ENCODE measurements at places on chromosomes 16 and 17. TPM values are rescaled to one million over a fixed set of nuclear protein-coding genes. Genes with fewer than 3 reads are reported as not detected.

Gene KCTD13
- 48.4 TPM for total RNA-seq

Gene CCL1
- total RNA-seq = not detected

Gene STAT5A
- total RNA-seq = 147 TPM

Gene RAC3
- 1.1 TPM for total RNA-seq

Gene NTN1
- not detected for total RNA-seq

Gene CTCF
- total RNA-seq = 66.6 TPM

Gene DCUN1D3
- total RNA-seq = 4.1 TPM

Gene TAT
- 0.66 TPM for total RNA-seq

Gene SDK2
- total RNA-seq = 2.9 TPM

Gene FAM171A2
- 0.18 TPM for total RNA-seq

Gene MYCBPAP
- 0.92 TPM for total RNA-seq

Gene CLEC19A
- not detected for total RNA-seq

Gene TERB1
- total RNA-seq = 0.10 TPM

Gene KRTAP1-1
- not detected for total RNA-seq

Gene GPRC5B
- total RNA-seq = 1.2 TPM

Gene HSD11B2
- 0.32 TPM for total RNA-seq

Gene MT3
- total RNA-seq = 0.95 TPM

Gene CBFA2T3
- 4.0 TPM for total RNA-seq

Gene CYBA
- 354 TPM for total RNA-seq

Gene HIC1
- 9.1 TPM for total RNA-seq

Gene GAS7
- total RNA-seq = 10.5 TPM

Gene DHX40
- 24.9 TPM for total RNA-seq

Gene TBC1D3
- not detected for total RNA-seq

Gene FAM20A
- not detected for total RNA-seq

Gene NUFIP2
- total RNA-seq = 60.7 TPM

Gene AURKB
- 1.7 TPM for total RNA-seq

Gene CSH1
- not detected for total RNA-seq

Gene ACSM5
- total RNA-seq = 0.26 TPM

Gene ARHGDIG
- total RNA-seq = 0.40 TPM

Gene RPTOR
- 71.4 TPM for total RNA-seq

Gene KRTAP4-3
- total RNA-seq = not detected

Gene CHTF8
- total RNA-seq = 84.5 TPM

Gene CD300E
- total RNA-seq = not detected

Gene FBXL16
- 65.5 TPM for total RNA-seq

Gene CRYBA1
- not detected for total RNA-seq

Data from T-cell (primary cell).